Hematopoietic multipotent progenitor cell (in vitro differentiated cells): ENCODE measurements at places on chromosomes 16 and 17.

- peak; percentile 81 for DNase-seq
These were observed 41.1 kb upstream of the KLHDC4 start for GRCh38 chr16:87806641-87807546.

- no peak for DNase-seq
These were observed 629 bp upstream of the UNC119 start for GRCh38 chr17:28553000-28553505.

DNA sequence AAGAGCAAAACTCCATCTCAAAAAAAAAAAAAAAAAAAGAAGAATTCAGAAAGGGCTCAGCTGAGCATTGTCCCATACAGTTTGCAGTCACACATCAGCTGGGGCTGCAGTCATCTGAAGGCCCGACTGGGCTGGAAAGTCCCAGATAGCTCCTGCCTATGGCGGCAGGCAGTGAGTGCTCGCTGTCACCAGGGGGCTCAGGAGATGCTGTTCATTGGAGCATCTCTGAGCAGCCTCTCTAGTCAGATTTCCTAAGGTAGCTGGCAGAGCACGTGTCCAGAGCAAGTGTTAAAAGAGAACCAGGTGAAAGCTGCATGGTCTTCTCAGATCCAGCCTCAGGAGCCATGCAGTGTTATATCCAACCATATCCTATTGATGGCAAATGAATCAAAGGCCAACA is 75.8 kb downstream of the WSCD1 start:
- DNase-seq: no peak

- DNase-seq: no peak
These were observed 16.5 kb downstream of the ZNF18 start for GRCh38 chr17:11980813-11981212.

GRCh38 chr16:65120831-65121721 is 787 bp downstream of the CDH11 start:
- no peak for DNase-seq

GRCh38 chr17:53133876-53134275 is 688.9 kb upstream of the KIF2B start:
- no peak for DNase-seq

DNA sequence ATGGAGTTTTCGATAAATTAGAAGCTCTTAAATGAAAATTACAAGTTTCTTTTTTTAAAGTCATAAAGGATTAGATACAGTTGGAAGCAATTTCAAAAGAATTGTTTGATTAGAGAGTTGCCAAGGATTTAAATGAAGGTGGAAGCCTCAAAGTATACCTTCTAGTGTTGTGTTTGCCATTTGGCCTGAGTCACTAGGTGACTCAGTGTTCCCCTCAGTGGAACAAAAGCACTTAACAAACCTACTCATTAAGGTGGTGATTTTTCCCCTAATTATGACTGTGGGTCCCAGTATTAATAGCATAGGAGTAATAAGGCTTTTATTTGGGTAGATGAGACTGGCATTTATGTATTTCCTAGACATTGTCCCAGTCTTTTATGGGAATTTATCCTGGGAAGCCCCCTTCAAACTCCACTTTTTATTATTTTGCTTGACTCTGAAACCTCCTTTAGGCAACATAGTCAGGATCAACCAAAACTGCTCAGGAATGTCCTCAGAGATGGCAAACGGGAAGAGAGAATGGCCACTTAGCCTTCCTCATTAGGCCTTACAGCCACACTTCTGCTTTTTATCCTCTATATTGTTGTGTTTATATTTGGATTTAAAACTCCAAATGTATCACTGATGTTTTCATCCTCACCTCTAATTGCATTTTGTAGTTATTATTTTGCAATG is 161.0 kb downstream of the FTO start:
- DNase-seq: no peak

DNA sequence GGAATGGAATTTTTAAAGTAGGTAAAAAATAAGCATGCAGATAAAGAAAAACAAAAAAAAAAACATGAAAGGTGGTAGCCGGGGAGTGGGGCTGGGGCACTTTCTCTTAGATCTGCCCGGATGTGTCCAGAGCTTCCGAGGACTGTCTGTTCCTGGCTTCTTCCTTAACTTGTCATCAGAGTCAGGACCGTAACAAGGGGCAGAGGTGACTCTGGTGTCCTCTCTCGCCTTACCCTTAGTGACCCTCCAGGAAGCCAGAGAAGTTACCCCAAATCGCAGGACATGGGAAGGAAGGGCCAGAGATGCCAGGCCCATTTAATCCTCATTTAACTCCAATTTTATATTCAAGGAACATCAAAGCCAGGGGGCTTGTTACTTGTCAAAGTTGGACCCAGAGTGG is 115.5 kb downstream of the ABCC6 start:
- DNase-seq: no peak

GRCh38 chr16:81813648-81814047 is 34.6 kb downstream of the PLCG2 start:
- DNase-seq: no peak

GRCh38 chr17:80599546-80600305 is 55.1 kb downstream of the RPTOR start:
- no peak for DNase-seq

GRCh38 chr17:60134396-60135150 is 15.2 kb upstream of the CA4 start:
- no peak for DNase-seq

DNA sequence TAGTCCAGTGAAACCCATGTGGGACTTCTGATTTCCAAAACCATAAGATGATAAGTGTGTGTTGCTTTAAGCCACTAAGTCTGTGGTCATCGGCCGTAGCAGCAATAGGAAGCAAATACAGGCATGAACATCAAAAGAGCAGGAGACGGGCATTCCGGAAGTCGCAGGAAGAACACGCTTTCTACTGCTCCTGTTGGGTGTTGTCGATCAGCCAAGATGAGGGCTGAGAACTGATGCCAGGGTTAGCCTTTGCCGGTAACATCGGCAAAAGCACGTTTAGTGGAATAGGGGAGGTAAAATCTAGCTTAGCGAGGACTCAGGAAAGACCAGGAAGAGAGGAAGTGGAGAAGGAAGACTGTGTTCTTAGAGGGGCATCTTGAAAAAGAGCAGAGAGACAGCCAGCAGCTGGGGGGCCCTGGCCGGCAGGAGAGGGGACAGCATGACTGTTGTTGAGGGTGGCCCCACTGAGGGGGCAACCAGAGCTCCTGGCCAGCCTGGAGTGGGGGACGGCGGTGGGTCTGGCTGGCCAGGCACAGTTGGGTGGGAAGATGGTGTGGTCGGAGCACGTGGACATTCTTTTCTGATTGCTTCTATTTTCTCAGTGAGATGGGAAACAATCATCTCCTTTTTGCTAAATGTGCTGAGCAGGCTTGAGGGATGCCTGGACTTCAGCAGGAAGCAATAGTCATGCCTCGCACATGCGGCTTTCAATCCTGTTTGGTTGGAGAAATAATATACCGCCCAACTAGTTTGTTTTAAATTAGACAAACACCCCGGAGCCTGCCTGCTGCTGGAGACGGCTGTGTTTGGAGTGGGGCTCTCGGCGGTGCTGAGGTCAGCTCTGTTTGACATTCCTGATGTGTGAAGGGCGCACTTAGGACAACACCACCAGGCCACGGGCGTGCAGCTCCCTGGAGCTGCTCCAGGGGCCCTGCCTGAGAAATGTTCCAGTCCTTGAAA is 109.9 kb downstream of the METRNL start:
- DNase-seq: no peak

GRCh38 chr17:39462631-39463375 is 1.5 kb downstream of the CDK12 start:
- DNase-seq: peak; percentile 20

GRCh38 chr17:42527932-42528331 is 8.1 kb upstream of the NAGLU start:
- DNase-seq: no peak

DNA sequence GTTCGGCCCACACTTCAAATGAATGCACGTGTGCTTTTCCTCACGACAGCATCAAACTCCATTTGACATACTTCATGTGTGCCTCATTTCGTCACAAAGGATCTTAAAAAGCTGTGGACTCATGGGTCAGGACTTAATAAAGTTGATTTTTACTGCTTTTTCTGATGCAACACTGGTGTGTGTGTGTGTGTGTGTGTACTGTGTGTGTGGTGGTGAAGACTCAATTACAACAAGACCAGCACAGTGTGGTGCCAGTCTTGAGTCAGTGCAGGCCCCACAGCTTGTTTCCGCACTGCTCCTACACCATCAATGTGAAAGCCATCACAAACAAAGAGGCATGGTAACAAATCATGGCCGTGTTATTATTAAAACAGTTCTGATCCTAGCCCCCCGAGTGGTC is 17.7 kb downstream of the CDIP1 start:
- no peak for DNase-seq
